EL (cell line): ENCODE measurements at places on chromosomes 2 and 18.
A peak's percentile ranks its signal among the peaks of the same experiment; 100 is the strongest.

- no peak for DNase-seq
Observed at GRCh38 chr18:21745231-21745630, 4.6 kb downstream of the MIB1 start.

DNA sequence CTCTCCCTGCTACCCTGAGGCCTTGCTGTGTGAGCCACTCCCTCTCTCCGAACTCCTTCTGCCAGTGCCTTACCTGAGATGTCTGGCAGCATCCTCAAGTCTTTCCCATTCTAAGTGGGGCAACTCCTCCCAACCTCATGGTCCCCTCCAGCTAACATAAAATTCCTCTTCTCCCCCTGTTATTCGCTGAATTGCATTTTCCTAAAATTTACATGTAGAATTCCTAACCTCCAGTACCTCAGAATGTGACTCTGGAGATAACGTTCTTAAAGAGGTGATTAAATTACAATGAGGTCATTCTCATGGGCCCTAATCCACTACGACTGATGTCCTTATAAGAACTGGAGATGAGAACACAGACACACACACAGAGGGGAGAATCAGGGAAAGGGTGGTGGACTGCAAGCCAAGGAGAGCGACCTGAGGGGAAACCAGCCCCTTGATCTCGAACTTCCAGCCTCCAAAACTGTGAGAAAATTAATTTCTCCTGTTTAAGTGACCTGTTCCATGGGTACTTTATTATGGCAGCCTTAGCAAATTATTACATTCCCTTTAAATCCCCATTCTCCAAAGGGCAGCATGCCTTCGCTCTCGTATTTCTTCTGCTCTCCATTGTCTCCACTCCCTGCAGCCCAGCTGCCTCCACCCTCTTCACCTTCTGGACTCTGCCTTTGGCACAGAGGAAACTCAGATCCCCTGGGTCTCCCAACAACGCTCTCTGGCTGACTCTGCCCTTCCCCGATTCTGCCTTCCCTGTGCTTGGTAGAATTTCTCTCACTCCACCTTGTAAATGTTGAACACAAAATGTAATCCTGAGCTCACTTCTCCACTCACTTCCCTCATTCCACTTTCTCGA, 70.5 kb downstream of the TGIF1 start:
- no peak for DNase-seq

DNA sequence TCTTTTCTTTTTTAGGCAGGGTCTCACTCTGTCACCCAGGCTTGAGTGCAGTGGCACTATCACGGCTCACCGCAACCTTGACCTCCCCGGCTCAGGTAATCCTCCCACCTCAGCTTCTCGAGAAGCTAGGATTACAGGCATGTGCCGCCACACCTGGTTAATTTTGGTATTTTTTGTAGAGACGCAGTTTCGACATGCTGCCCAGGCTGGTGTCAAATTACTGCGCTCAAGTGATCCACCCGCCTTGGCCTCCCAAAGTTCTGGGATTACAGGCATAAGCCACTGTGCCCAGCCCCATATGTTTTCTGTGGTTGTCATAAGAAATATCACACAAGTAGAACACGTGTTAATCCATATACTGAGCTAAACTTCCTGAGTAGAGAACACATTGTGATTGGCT, 14.6 kb downstream of the ENOSF1 start:
- DNase-seq: no peak

GRCh38 chr2:8997108-8997507, 6.4 kb downstream of the MBOAT2 start:
- no peak for DNase-seq

GRCh38 chr18:79529991-79530390, 134.3 kb downstream of the NFATC1 start:
- no peak for DNase-seq

DNA sequence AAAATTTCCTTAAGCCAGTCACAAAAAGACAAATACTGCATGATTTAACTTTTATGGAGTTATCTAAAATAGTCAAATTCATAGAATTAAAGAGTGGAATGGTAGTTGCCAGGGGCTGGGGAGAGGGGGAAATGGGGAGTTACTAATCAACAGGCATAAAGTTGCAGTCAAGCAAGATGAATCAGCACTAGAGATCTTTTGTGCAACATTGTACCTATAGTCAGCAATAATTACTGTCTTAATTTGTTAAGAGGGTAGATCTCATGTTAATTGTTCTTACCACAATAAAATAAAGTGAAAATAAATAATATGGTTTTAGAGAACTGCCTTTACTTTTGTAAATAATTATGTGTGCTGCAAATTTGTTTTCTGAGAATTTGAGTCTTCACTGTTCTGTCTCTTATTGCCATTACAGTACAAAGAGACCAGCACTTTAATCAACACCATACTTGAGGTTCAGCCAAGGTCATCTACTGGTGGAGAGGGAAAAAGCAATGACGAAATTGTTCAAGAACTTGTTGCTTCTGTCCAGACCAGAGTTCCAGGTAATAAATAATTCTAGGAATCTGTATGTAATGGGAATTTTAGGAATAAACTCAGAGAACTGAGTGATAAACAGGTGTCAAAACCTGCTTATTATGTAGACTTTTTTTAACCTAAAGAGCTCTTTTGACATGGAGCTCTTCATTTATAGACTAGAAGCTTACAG, 75.5 kb downstream of the TRABD2A start:
- peak; percentile 74 for DNase-seq

- DNase-seq: no peak
Observed at GRCh38 chr2:127694986-127695385, 6.3 kb upstream of the SFT2D3 start.

- no peak for DNase-seq
Observed at GRCh38 chr2:203648273-203648672, 58.2 kb upstream of the CD28 start.
